Subcutaneous adipose tissue (tissue), 4 donors: ENCODE measurements at places on chromosomes 16 and 17. TPM values are rescaled to one million over a fixed set of nuclear protein-coding genes. Genes with fewer than 3 reads are reported as not detected.

Gene NHERF1
- 26.2 TPM for total RNA-seq

Gene PSKH1
- total RNA-seq, result 7.0 TPM

Gene BTBD17
- not detected for total RNA-seq

Gene CA7
- total RNA-seq, result not detected

Gene CCL7
- total RNA-seq, result not detected

Gene CSF3
- total RNA-seq, result not detected

Gene C17orf113
- total RNA-seq, result 0.17 TPM

Gene CBFA2T3
- 0.68 TPM for total RNA-seq

Gene FSCN2
- total RNA-seq, result 1.0 TPM
